ENCODE measurements at places on chromosomes 11 and 22. TPM values are rescaled to one million over a fixed set of nuclear protein-coding genes. Genes with fewer than 3 reads are reported as not detected.

The MOGAT2 gene
- 27.8 TPM for total RNA-seq

The OR52I1 gene
- not detected for total RNA-seq

The MMP12 gene
- not detected for total RNA-seq

The CADM1 gene
- total RNA-seq: 62.2 TPM

The CBLIF gene
- total RNA-seq: not detected

The YPEL4 gene
- total RNA-seq: not detected

The LIPT2 gene
- 3.0 TPM for total RNA-seq

The B4GALNT4 gene
- total RNA-seq: 50.1 TPM

The RCOR2 gene
- 6.9 TPM for total RNA-seq

The OR5P2 gene
- total RNA-seq: not detected

The PTPRCAP gene
- total RNA-seq: 0.60 TPM

The MN1 gene
- total RNA-seq: not detected

The FGF3 gene
- total RNA-seq: not detected

The PGA3 gene
- total RNA-seq: not detected

The FGF19 gene
- not detected for total RNA-seq

The HSPB2 gene
- total RNA-seq: not detected

The PARVG gene
- total RNA-seq: not detected
